ENCODE measurements at places on chromosomes 4 and X. TPM values are rescaled to one million over a fixed set of nuclear protein-coding genes. Genes with fewer than 3 reads are reported as not detected.

The SSX2B gene
- total RNA-seq, result not detected

The CXCL8 gene
- total RNA-seq, result 0.62 TPM

- no peak for DNase-seq
Measured at GRCh38 chrX:21661316-21661715, 3.2 kb upstream of the KLHL34 start.

GRCh38 chr4:142818476-142818875 is 27.6 kb downstream of the INPP4B start:
- DNase-seq, result no peak

GRCh38 chr4:8688041-8688907 is 95.7 kb downstream of the CPZ start:
- DNase-seq, result no peak

- DNase-seq, result no peak
Measured at GRCh38 chr4:16752150-16752549, 146.3 kb downstream of the LDB2 start.

GRCh38 chr4:10077483-10078335 is 38.9 kb downstream of the WDR1 start:
- no peak for DNase-seq

GRCh38 chrX:105822138-105823091 is at the start of gene NRK:
Gene NRK, plus strand, starts transcription at chrX:105822539. Its CDS starts 307 bp downstream, at chrX:105822846.
- peak; percentile 24 for DNase-seq

GRCh38 chr4:27215220-27215826 is 354.7 kb downstream of the STIM2 start:
- no peak for DNase-seq

- DNase-seq, result no peak
Measured at GRCh38 chr4:79673377-79673776, 265.3 kb upstream of the GK2 start.

DNA sequence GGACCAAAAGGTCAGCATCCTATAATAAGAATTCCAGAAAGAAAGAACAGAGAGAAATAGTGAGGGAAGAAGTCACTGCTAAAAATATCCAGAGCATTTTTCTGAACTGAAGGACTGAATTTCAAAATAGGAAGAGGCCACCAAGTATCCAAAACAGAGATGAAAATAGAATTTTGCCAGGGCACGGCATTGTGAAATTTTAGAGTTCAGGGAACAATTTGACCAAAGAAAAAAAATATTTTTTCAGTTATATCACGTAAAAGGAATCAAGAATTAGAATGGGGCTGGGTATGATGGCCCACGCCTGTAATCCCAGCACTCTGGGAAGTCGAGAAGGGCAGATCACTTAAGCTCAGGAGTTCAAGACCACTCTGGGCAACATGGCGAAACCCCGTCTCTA is 65.4 kb downstream of the FGFBP1 start:
- no peak for DNase-seq

- no peak for DNase-seq
Measured at GRCh38 chrX:43002526-43003203, 224.7 kb upstream of the PPP1R2C start.

GRCh38 chr4:90951037-90951436 is 823.8 kb downstream of the CCSER1 start:
- DNase-seq, result no peak

- no peak for DNase-seq
Measured at GRCh38 chrX:48306175-48306574, 50.3 kb downstream of the SSX3 start.

DNA sequence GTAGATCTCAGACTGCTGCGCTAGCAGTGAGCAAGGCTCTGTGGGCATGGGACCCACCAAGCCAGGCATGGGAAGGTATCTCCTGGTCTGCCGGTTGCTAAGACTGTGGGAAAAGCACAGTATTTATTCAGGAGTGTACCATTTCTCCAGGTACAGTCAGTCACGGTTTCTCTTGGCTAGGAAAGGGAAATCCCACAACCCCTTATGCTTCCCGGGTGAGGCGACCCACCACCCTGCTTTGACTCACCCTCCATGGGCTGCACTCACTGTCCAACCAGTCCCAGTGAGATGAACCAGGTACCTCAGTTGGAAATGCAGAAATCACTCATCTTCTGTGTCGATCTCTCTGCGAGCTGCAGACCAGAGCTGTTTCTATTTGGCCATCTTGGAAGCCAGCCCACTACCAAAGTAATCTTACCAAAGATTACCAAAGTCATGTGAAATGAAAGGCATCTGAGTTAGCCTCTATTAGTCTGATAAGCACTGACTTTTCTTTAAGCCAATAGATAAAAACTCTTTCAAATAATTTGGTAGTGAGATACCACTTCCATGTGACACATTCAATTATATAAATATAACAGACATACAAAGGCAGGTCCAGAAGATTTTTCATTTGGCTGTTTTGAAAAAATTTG is 8.5 kb upstream of the HTN1 start:
- no peak for DNase-seq

- no peak for DNase-seq
Measured at GRCh38 chr4:111070390-111070789, 447.5 kb upstream of the PITX2 start.

The PABPC1L2A gene
- total RNA-seq, result not detected

- DNase-seq, result no peak
Measured at GRCh38 chr4:53432528-53433424, 55.3 kb downstream of the FIP1L1 start.

The GPR143 gene
- total RNA-seq, result not detected

DNA sequence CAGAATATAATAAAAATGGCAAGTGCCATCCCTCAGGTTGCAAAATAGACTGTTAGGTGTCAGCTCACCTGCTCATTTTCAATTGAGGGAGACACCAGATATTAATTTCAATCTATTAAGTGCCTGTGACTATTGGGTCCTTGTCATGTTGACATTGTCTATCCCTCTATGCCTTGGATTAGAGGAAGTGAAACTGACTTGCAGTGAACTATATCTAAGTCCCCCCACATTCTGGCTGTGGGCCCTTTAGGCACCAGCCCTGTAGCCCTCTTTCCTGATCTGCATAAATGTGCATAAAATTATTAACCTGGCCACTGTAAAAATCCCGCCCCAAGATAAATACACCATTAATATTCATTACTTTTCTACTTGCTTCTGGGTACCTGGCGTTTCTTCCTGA is 293.0 kb upstream of the CLNK start:
- DNase-seq, result no peak

DNA sequence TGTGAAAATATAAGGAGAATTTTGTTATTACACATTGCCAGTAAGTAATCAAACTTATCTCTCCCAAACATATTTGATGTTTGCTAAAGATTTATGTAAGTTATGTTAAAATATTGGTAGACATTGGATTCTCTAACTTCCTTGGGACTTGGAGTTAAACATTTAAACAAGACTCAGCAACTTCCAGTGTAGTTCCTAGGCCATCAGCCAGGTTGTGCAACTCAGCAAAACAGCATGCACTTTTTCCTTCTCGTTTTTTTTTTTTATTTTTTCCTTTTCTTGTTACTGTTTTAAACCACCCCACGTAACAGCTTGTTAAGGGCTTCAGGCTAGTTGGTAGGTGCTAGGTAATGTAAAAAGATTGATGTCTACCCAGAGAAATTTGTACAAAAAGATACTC is 510.4 kb downstream of the ANKRD50 start:
- DNase-seq, result no peak

DNA sequence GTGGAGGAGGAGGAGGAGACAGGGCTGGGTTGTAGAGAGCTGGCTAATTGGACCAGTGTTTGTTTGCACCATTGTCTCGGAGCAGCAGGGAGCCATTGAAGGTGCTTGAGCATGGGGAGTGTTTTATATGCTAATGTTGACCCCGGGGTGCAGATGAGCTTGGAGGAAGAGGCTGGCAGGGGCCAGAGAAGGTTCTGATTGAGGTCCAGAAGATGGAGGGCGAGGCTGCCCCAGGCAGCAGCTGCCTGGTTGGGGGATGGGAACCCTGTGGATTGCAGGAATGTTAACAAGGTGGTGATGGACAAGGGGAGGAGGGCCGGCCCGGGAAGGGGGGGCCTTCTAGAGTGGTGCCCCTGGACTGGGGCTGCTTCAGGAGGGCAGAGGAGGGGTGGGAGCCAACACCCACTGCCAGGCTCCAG is 18.0 kb downstream of the DOK7 start:
- DNase-seq, result no peak

The FATE1 gene
- total RNA-seq, result not detected

The FGB gene
- not detected for total RNA-seq

DNA sequence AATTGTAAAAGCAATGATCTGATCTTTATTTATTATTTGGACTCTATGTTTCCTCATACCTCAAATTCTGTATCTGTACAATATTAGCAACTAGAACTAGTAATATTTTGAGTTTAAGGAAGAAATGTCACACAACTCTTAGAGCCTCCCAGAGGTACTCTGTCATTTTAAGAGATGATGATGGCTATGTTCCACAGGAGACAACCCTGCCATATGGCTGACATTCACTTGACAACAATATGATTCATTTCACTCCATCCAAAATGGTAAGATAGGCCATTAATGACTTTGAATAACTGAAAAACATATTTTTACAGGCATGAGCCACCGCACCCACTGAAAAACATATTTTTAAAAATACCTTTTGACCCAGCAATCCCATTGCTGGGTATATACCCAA is 190.3 kb downstream of the MAML3 start:
- no peak for DNase-seq

DNA sequence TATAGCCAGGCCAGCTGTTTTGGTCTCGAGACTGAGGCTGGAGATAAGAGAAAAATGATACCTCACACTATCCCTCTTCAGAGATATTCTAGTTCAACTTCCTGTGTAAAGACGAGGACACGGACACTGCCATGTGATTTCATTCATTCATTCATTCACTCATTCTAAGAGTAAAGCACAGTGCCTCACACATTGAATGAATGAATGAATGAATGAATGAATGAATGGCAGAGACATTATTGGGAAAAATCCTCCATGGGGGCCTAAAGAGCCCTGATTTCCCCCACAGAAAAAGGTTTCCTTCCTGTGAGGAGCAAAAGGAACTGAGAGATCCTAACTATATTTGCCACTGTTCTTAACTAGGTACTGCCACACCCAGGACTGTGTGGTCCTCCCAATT is 183.4 kb upstream of the MAP3K15 start:
- DNase-seq, result no peak

- no peak for DNase-seq
Measured at GRCh38 chrX:115625572-115626301, 64.8 kb downstream of the PLS3 start.

DNA sequence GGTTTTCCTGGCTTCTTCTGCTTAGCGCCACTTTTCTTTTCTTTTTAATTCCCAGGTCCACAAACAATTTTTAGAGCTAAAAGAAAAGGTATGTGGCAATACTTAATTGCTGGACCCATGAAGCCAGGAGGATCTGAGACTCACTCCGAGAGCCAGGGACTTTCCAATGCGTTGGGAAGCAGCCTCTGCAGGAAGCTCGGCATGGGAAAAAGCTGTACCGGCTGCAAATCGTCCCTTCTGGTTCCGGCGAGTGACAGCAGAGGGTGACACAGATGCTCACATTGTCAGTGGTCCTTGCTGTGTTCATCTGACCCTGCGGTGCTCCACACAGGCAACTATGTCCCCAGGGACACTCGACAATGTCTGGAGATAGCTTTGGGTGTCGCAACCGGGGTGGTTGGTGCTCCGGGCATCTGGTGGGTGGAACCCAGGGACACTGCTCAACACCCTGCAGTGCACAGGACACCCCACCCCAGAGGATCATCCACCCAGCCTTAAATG is 164.0 kb downstream of the PRKX start:
- peak; percentile 6 for DNase-seq

The MAGEA11 gene
- not detected for total RNA-seq

GRCh38 chr4:34091451-34091850 is 2152.9 kb downstream of the ARAP2 start:
- no peak for DNase-seq

The CNKSR2 gene
- 1.0 TPM for total RNA-seq

DNA sequence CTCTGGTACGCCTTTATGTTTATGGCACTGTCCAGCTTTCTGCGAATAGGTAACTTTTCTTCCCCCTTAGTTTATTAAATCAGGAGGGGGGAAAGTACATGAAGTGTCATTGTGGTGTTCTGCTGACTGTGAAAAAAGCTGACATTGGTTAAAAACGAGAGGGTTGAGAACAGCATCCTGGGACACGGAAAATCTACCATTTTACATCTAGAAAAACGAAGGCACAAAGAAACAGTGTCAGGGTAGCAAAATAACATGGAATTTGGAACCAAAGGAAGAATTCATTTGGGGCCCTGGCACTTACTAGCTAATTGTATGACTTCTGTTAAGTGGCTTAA is 1.2 kb upstream of the AMOT start:
- no peak for DNase-seq

DNA sequence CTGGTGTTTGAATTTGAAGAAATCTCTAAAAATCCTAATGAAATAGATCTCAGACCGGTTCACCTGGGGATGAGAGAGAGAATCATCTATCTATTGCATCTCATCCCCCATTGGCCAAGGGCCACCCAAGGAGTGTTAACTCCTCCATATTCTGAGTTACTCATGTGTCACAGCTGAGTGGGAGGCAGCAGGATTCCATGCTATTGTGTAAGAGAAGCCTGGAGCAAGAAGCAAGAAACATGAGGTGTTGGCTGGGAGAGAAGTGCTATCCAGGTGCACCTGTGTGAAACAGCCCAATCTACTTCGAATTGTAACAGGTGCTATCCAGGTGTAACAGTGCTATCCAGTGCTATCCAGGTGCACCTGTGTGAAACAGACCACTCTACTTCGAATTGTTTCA is 150.3 kb upstream of the MAOA start:
- DNase-seq, result no peak

- DNase-seq, result no peak
Measured at GRCh38 chr4:94298725-94299252, 43.8 kb downstream of the HPGDS start.

Data from heart right ventricle (tissue), 16 donors.